ENCODE measurements at places on chromosomes 2 and 18.
A peak's percentile ranks its signal among the peaks of the same experiment; 100 is the strongest.

DNA sequence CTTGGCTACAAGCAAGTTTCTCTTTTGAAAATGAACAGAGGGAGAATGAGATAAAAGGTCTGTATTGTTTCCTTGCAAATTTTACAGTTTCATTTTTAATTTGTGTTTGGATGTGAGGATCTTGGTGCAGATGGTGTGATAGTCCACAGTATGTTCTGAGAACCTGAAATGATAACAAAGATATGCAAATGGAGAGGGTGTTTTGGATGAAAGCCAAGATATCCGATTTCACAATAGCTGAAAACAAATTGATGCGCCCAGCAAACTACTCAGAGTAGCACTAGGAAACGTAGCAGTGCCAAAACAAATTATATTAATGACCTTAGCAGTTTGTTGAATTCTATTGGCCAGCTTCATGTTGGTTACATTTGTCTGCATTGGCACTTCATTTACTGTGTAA, 683.5 kb downstream of the TMEM182 start:
- peak; percentile 15 for DNase-seq

- DNase-seq, result no peak
Observed at GRCh38 chr2:134532537-134532936, 186.3 kb downstream of the TMEM163 start.

DNA sequence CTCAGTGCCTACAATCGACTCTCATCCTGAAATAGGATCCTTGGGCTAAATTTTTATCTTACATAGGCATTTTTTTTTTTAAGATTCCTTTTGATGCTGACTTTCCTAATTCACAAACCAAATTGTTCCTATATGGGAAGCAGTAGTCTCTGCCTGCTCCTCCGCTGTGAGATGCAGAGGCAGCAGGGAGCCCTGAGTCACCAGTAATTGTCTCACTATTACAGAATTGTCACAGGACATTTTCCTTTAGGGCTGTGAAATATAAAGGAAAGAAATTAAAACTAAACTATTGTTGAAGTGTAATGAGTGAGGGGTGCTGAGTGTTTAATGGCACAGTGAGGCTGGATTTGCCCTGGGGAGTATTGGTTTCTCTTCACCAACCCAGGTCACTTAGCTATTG, 63.8 kb downstream of the MYO3B start:
- no peak for DNase-seq

DNA sequence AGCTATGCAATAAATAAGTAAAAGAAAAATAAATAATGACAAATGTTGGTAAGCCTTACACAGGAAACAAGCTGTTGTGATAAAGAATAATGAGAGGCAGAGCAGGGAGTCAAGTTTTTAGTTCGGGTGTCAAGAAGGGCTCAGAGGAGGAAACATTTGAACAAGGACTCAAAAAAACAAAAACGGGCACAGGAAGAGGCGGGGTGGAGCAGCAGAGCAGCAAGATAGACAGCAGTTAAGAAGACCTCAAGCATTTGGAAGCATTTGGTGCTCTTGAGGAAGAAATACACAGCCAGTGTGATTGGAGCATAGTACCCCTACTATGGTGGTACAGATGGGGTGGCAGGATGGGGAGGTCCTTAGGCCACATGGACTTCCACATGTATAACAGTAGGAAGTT, 2.8 kb downstream of the TMEM169 start:
- DNase-seq, result no peak

GRCh38 chr2:43788646-43789045, 14.8 kb downstream of the DYNC2LI1 start:
- DNase-seq, result no peak

DNA sequence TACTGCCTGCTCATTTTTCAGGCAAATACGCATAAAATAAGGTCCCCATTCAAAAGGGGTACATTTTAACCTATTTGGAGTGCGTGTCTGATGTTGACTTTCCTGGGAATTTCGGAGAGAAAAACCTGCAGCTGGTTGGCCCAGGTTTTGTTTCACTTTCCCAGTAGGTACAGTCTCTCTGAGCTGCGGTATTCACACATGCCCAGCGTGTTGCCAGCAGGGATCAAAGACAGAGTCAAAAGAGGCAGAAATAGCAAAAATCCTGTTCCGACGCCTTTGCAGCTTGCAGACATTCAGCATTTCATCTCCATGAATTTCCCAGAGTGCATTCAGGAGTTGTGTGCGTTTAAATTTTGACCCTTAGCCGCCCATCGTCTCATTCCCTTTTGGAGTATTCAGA, 855.4 kb upstream of the CELF4 start:
- DNase-seq, result no peak

GRCh38 chr2:232689152-232689910, 7.8 kb upstream of the GIGYF2 start:
- DNase-seq, result peak; percentile 83

- no peak for DNase-seq
Observed at GRCh38 chr2:42871372-42871771, 79.0 kb upstream of the HAAO start.

DNA sequence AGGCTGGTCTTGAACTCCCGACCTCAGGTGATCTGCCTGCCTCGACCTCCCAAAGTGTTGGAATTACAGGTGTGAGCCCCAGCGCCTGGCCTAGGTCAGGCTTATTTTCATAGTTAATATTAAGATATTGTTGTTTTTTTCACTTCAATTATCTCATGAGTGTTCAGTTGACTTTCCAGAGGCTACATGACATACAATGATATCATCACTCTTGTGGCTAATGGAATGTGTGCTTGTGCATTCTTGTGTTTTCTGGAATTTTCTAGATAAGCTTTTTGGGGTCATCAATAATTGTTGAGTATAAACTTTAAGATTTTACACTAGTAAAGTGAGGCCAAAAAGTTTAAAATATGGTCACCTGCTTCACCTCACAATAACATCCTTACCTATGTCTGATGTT, 180.9 kb downstream of the FIGN start:
- no peak for DNase-seq

- peak; percentile 80 for DNase-seq
Observed at GRCh38 chr2:37656512-37657423, 14.7 kb downstream of the CDC42EP3 start.

- DNase-seq, result no peak
Observed at GRCh38 chr2:25711675-25712354, 38.4 kb upstream of the DTNB start.

DNA sequence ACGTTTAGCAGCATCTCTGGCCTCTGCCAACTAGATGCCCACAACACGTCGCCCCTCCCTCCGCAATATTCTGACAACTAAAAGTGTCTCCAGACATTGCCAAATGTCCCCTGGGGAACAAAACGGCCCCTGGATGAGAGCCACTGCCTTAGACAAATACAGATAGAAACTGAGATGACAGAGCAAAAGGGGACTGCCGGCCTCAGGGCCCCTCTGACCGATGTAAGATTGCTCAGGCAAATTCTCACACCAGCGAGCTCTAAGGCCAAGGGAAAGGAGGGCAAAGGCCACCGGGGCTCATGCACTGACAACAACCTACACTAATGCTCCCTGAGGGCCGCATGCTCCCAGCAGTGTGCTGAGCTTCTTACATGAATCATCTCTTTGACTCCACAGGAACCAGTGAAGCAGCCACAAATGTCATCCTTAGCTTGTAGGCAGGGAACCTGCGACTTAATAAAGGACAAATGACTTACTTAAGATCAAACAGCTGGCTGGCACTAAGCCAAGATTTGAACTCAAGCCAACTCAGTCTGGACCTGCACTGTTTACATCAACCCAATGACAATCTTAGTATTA, 228.5 kb downstream of the TTC32 start:
- no peak for DNase-seq

DNA sequence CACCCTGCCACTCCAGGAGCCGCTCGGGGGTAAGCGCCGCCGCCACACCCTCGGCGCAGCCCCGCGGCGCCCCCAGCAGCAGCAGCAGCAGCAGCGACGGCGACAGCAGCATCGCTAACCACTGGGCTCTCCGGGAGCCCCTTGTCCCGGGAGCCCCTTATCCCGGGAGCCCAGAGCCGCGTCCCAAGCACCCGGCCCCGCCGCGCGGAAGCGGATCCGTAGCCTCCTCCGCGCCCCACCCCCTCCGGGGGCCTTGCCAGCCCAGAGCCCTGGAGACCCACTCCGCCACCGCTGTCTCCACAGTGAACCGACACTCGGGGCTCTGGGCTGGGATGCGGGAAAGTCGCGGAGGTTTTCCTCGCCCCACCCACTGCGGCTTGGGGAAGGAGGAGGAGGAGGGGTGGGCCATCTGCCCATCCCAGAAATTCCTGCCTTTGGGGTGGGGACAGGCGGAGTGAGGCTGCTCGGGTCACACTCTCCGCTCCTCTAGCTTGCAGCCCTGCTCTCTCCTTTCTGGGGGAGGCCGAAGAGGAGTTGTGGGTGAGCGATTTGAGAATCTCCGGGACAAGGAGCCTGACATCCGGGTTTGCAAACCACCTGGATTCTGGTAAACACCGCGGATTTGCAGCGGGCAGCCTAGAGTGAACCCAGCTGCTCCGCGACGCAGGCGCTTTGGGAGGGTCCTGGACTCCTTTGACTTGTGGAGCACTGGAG, at the start of gene PLA2R1:
TSS of gene PLA2R1 (minus strand) at position 324 of the 714 bp plus-strand sequence. CDS start at position 112, 212 bp downstream.
- no peak for DNase-seq

DNA sequence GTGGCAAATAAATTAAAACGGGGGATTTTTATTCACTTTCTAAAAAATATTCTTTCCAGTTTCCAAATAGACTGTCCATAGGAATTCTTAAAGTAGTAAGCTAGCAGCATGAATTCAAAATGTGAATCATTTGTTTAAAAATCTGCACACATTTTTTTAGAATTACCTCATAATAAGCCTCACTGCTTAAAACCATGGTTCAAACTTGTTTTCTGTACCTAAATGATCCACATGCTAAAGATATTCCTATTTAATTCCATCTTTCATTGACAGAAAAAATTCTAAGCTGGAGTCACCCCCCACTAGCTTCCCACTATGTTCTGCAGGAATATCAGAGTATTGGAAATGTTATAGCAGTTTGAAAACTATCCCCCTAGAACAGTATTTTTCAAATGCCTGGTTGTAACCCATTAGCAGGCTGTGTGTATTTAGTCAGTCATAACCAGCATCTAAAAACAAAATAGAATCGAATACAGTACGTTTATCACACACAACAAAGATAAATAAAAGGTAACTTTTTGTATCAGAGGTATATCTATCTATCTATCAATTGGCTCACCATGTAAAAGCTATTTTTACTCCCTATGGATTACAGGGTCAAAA, 11.2 kb upstream of the IKZF2 start:
- DNase-seq, result no peak

DNA sequence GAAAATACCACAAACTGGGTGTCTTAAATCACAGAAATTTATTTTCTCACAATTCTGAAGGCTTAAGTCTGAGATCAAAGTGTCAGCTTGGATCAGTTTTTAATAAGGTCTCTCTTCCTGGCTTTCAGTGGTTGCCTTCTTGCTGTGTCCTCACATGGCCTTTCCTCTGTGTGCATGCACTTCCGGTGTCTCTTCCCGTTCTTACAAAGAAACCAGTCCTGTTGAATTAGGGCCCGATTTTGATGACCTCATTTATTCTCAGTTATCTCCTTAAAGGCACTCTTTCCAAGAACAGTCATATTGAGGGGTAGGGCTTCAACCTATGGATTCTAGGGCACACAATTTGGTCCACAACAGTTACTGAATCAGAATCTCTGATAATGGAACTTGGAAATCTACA, 5.4 kb upstream of the XIRP2 start:
- DNase-seq, result no peak

DNA sequence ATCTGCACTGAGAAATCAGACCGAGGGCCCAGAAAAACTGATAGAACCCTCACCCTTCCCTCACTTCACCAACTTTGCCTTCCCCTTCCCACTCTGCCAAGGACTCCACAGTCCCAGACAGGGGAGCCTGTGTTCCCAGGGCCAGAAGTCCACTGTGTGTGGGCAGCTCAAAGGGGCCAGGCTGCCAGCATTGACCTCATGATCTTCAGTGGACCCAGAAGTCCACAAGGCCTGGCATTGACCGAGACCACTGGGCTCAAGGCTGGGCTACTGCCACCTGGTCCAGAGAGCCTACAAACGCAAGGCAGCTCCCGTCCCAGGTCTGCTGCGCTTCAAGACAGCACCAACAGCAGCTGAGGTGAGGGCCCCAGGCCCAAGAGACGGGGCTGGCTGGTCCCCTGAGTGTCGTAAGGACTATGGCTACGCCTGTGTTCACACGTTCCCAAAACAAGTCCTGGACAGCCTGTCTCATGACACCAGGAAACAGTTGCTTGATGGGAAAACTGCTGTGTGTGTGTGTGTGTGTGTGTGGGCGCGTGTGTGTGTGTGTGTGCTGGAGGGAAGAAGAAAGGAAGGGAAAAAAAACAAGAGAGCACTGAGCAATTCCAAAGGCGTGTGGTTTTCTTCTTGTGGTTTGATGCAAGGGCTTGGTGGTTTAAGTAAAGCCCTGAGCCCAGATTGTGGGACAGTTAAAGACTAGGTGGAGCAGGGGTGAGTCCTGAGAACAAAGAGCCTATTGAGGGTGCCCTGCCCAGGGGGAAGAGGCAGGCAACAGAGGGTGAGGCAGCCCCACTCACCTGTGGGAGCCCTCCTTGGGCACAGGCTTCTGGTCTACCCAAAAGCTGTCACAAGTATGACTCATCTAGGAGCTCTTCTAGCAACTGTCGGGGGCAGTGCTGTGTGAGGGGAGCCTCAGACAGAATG, 46.6 kb upstream of the ZBTB7C start:
- no peak for DNase-seq

GRCh38 chr2:190767821-190768220, 112.8 kb upstream of the GLS start:
- DNase-seq, result no peak

GRCh38 chr2:128260239-128261138, 58.2 kb downstream of the HS6ST1 start:
- no peak for DNase-seq

DNA sequence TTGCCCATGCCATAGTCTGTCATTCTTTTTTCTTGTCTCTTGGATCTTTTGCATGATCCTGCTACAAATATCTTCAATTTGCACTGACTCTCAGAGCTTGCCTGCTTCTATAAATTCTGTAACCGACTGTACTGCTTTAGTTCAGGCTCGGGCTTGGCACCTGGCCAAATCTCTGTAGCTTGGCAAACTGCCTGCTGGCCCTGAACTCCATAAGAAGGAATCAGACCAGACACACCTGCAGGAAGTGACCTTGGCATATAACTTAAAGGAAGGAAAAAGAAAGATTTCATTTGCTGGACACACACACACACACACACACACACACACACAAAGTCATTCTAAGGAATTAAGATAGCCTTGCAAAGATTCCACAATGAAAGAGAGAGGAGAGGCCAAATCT, 291.2 kb upstream of the DDX18 start:
- peak; percentile 83 for DNase-seq

GRCh38 chr2:102453501-102453900, 19.5 kb upstream of the SLC9A4 start:
- DNase-seq, result no peak

DNA sequence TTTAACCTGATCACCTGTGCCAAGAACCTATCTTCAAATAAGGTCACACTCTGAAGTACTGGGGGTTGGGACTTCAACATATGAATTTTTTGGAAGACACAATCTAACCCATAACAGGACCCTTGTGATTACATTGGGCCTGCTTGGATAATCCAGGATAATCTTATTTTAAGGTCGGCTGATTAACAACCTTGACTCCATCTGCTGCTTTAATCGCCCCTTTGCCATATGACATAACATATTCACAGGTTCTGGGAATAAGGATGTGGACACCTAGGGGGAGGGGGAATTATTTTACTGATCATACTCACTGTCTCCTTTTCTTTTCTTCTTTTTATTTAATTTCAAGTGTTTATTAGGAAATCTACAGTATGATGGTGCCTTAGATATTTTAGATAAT, 34.8 kb downstream of the CDH20 start:
- no peak for DNase-seq

All from NCI-H2081 (cell line).